DMS79 treated with DMSO at 0.1 percent for 48 hours (cell line): ENCODE measurements at places on chromosomes 2 and 18.

DNA sequence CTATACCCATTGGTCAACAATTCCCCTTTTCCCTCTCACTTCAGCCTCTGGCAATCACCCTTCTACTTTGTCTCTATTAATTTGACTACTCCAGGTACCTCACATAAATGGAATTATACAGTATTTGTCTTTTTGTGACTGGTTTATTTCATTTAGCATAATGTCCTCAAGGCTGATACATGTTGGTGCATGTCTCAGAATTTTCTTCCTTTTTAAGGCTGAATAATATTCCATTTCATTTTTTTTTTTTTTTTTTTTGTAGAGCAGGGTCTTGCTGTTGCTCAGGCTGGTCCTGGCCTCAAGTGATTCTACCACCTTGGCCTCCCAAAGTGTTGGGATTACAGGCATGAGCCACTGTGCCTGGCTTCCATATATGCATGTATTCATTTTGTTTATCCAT, 1.9 kb downstream of the FKBP7 start:
- DNase-seq: no peak

GRCh38 chr18:30328839-30329238, 713.7 kb downstream of the DSC3 start:
- no peak for DNase-seq

- DNase-seq: no peak
These were observed 273.0 kb downstream of the PDE11A start for GRCh38 chr2:177799531-177799930.

- no peak for DNase-seq
These were observed 40.8 kb upstream of the MYO1B start for GRCh38 chr2:191204433-191204832.

DNA sequence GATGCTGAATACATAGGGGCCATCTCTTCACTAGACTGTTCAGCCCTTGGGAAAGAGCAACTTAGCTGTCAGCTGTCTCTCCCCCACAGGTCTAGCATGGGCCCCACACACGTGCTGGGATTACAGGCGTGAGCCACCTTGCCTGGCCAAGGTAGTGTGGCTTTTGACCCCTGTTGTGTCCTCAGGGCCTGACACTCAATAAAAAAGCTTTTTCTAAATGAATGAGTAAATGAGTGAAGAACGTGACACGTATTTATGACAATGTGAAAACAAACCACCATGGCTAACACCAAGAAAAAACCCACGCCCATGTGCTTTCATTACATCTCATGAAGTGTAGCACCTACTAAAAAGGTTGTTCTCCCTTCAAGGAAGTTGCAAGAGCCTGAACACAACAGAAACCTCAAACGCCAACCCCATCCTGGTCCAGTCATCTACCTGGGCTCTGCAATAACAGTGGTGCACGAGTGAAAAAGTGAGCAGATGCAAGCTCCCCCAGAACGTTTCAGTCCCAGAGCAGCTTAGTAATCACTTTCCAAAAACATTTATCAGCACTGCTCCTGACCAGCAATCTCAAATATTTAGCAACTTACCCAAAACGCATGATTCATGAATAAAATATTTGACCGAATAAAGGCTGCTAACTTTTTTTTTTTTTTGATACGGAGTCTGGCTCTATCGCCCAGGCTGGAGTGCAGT, 3.4 kb downstream of the WDFY1 start:
- no peak for DNase-seq
